ENCODE measurements at places on chromosomes 6 and 20. TPM values are rescaled to one million over a fixed set of nuclear protein-coding genes. Genes with fewer than 3 reads are reported as not detected.

GRCh38 chr6:156857573-156857972 lies 80.4 kb downstream of the ARID1B start:
- DNase-seq = no peak

- DNase-seq = no peak
Measured at GRCh38 chr6:35449287-35449881, 2.8 kb upstream of the FANCE start.

DNA sequence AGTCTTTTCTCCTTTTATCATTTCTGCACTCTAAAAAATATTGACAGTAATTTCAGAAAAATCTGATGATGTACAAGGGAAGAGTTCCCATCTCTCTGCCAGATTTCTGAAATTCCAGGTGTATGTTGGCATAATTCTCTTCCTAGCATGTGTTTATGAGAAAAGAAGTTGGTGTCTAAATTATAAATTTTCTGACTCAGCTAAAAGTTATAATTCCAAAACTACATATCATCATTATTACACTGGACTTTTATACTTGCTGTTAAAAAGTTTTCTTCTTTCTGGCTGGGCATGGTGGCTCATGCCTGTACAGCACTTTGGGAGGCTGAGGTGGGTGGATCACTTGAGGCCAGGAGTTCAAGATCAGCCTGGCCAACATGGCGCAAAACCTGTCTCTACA lies 135.7 kb upstream of the SAMD5 start:
- DNase-seq = no peak

CHRNA4 gene
- 0.67 TPM for polyA plus RNA-seq

DNA sequence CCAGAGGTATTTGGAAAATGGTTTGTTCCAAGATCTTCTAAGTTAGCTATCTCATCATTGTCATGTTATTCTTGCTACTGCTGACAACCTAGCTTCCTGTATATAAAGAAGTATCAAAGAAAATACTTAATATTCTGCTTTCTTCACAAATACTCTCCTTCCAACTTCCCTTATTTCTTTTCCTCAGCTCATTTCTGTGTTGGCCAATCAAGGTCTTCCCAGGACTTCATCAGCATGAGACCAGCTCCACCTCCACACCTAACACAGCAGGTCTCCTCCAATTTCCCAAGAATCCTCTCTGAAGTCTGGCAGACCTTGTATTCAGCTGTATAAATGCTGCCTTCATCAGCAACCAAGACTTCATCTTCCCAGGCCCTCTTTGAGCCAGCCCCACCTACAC lies 538.6 kb upstream of the JARID2 start:
- DNase-seq = no peak
